Right cardiac atrium (tissue), 5 donors: ENCODE measurements at places on chromosomes 11 and 22.

GRCh38 chr11:115672999-115673411, 168.8 kb upstream of the CADM1 start:
- peak; percentile 57 for DNase-seq

- DNase-seq: no peak
These were observed 52.3 kb downstream of the TST start for GRCh38 chr22:36966851-36967540.

GRCh38 chr11:409008-409599, 5.7 kb downstream of the SIGIRR start:
- no peak for DNase-seq

GRCh38 chr22:44592126-44592823, 94.2 kb upstream of the RTL6 start:
- DNase-seq: no peak

- DNase-seq: no peak
These were observed 142.3 kb upstream of the TBCEL start for GRCh38 chr11:120881596-120881995.

GRCh38 chr11:67277231-67277961, 11.1 kb downstream of the GRK2 start:
- DNase-seq: peak; percentile 98

GRCh38 chr22:21714059-21714770, 21.4 kb downstream of the YPEL1 start:
- DNase-seq: no peak

- DNase-seq: peak; percentile 13
These were observed 19.2 kb upstream of the UPK3A start for GRCh38 chr22:45265535-45265934.

- DNase-seq: no peak
These were observed 530.5 kb upstream of the LRRC4C start for GRCh38 chr11:41989823-41990380.

DNA sequence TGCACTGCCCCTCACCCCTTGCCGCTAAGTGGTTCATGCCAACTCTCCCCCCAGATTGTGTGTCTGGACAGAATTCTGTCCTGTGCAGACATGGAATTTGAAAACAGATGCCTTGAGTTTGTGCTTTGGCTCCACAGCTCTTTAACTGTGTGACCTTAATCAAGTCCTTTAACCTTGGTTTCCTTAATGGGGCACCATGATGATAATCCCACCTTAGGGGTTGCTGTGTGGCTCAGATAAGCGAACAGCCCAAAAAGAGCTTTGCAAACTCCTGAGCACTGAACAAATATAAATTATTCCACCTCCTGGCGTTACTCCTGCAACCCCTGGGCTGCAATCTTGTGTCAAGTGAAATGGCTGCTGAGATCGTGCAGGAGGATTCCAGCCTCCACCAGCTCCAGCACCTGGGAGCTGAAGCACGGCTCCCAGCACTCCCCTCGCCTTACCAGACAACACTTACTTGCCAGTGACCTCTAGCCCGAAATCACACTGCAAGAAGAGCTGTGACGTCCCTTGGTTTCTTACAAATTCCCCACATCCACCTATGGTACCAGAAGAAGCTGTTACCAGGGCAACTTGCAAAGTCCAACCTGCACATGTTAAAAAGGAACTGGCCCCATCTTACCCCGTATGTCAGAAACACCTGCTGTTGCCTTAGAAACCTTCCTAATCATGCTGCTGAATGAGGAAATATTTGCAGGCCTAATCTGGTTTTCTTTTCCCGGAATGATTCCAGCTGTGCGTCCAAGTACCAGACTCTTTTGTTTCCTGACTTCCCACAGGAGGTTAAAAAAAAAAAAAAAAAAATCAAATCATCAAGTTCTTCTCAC, 13.2 kb downstream of the VPS37C start:
- DNase-seq: no peak

DNA sequence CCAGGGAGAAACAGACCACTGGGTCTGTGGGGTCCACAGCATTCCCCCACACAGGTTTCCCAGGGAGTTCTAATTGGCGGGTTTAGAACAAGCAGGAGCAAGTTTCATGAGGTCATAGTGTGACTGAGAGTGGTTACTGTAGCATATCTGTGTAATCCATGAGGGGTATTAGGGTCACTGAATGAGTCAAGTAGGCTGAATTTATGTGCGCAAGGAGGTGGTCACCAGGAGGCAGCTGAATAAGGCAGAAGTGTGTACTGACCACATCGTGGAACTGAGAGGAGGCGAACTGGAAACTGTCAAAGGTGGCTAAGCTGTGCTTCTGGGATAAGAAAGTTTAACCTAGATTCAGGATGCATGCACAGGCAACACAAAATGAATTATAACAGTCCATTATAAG, 876.0 kb downstream of the METTL15 start:
- DNase-seq: no peak

DNA sequence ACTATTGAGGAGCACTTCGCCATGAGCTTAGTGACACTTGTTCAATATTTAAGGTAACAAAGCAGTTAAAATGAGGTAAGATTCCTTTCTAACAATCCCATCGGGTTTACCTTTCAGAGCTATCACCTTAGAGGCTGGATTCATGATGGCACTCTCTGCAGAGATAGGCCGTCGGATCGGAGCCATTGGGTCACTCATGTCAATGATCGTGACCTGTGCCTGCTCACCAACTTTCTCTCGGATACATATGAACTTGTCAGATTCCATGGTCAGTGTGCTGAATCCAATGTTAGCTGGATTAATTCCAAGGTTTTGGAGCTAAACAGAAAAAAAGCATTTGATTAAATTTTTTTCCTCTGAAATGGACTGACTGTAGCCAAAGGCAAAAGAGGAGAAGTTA, 16.0 kb downstream of the CLTCL1 start:
- no peak for DNase-seq

GRCh38 chr11:77100166-77101042, 2.2 kb upstream of the OMP start:
- DNase-seq: peak; percentile 39

GRCh38 chr22:26534171-26534855, 22.0 kb upstream of the TFIP11 start:
- no peak for DNase-seq

DNA sequence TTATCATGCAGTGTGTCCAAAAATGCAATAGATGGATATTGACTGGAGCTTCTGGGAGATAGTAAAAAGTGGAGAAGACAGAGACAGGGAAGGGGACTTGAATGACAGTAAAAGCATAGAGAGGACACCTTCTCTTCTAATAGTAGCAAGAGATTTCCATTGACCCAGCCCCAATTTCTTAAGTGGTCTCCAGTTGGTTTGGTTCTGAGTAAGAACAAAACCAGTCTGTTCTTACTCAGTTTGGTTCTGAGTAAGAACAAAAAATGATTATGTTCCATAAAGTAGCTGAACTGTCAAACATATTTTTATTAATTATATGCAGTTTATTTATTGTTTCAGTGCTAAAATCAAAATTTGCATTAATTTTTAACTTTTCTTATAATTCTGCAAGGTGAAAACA, 316.8 kb upstream of the MPPED2 start:
- DNase-seq: no peak

DNA sequence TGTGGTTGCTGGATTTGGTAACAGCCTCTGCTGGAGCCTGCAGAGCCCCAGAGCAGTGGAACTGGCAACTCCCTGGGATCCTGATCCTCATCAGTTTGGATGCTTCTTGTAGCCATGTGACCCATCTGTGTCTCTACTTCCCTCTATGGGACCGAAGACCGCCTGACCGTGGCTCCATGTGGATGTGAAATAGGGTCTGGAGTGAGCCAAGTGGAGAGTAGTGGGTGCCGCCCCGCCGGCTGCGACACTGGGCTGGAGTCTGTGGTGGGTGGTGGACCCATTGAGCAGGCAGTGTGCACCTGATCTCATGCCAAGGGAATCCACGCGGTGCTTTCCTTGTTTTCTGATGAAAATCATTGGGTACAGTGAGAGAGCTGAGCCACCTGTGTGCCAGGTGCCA, 543.2 kb upstream of the B3GAT1 start:
- DNase-seq: no peak

DNA sequence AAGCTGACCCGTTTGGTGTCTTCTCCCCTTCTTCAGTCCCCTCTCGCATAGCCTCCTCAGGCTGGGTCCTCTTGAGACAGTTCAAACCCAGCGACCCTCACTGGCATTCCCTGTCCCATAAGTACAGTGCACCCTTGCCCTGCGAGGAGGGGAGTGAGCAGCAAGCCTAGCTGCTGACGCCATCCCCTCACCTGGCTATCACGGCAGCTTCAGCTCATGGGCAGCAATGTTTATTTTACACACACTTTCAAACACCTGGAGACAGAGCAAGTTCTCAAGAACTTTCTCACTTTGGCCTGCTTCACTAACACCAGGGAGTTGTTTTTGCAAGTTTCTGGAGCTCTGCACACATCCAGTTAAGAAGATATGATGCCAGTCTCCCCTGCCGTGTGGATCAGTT, 189.6 kb upstream of the E2F8 start:
- DNase-seq: no peak

DNA sequence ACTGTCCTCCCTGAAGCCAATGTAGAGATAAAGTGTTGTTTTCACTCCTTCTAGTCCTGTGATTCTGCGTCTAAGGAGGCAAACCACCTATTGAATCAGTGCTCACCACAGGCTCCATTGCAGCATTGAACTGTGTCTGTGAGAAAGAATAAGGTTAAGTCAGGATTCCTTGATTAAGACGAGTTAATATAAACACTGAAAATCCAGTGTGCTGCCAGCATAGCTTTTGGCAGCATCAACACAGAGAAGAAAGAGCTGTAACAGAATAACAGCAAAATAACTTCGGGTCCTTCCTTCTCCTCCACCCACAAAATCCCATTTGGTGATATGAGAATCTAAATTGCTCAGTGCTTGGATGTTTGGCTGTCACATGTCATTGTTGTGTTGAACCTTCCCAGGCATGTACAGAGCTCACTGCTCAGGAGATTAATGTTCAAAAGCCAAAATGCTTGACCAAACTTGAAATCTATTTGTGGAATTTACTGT, 185.2 kb upstream of the DDI1 start:
- DNase-seq: no peak

- no peak for DNase-seq
These were observed 15.3 kb upstream of the GAB2 start for GRCh38 chr11:78432956-78433355.

- DNase-seq: no peak
These were observed 25.7 kb downstream of the TTC12 start for GRCh38 chr11:113339929-113340589.

- no peak for DNase-seq
These were observed 40.1 kb upstream of the PRR5 start for GRCh38 chr22:44661659-44662569.

DNA sequence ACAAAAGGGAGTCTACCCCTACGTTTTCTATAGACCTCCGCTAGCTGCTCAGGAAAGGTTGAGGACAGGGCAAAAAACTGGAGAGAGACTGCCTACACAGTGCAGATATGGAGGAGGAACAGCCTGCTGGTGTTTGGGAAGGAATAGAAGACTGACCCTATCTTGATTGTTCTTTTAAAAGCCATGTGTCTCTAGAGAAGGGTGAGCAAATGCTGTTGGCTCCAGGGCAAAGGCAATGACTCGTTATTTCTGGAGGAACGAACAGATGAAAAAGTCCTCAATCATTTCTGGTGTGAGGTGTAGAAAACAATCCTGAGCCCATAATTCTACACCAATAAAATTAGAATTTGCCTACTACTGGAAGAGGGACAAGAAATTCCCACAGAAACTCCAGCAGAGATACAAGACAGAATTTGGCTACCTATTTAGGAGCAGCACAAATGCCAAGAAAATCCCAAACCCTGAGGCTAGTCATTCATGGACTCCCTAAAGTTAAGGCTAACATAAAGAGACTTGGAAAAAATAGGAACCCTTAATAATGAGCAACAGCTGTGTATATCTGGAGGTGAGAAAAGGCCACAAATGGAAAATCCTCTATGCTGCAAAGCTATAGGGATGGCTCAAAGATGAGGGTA, 1206.3 kb upstream of the CNTN5 start:
- peak; percentile 16 for DNase-seq

DNA sequence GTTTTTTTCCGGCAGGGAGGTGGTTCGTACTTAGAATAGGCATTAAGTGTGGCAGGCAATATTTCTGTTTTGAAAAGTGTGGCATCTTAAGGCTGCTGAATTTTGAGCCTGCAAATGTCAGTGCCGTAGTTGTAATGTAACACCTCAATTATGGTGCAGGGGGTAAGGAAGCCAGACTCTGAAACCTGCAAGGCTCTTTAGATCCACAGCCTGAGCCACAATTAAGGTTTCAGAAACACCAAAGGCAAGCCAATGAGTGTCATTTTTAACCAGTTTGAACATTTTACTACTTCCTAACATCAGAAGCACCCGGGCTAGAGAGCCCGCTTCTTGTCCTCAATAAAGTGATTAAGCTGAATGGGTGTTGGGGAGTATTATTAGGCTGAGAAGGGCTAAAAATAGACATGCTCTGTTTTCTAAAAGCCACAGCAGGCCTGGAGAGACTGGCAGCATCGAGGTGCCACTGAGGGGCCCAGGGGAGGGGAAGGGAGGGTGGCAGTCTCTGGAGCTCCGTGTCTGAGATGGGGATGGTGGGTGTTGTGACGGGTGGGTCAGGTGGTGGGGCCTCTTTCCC, 113.4 kb downstream of the ZBTB16 start:
- peak; percentile 81 for DNase-seq

DNA sequence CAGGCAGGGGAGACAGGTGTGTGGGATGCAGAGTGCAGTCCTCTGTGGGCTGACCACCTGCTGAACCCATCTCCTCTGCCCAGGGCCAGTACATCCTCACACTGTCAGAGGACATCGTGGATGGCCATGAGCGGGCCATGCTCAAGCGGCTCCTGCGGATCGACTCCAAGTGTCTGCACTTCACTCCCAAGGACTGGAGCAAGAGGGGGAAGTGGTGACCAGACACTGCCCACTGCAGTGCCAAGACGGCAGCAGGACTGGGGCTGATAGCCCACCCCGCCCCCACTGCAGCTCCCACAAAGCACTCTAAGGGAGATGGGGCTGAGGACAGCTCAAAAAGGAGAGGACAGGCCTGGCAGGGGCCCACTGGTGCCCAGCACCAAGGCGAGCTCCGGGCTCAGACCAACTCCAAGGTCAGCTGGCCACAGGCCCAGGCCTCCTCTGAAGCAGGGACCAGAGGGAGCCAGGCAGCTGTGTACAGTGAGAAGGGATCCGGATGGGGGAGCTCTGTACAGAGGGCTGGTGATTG, 1.6 kb downstream of the RNASEH2C start:
- no peak for DNase-seq

GRCh38 chr11:96906476-96906875, 516.7 kb downstream of the JRKL start:
- DNase-seq: no peak
